ENCODE measurements at places on chromosomes 16 and 17. TPM values are rescaled to one million over a fixed set of nuclear protein-coding genes. Genes with fewer than 3 reads are reported as not detected.

- DNase-seq: no peak
These were observed 144.7 kb downstream of the CDK5R1 start for GRCh38 chr17:32631341-32632096.

DNA sequence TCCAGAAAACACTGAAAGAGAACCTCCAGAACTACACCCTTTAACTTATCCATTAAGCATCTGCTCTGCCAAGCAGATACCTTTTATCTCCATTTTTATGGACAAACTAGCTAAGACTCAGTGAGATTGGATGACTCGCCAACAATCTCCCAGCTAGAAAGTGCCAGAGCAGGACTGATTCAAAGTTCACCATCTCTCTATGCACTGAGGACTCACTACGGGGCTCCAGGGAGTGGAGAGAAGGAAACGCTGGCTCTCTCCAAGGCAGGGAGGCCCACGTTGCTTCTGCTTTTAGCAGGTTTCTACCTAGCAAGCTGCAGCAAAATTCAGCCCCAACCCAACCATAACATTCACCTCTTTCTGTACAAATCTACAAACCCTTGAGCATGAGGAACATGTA is 52.8 kb upstream of the ARHGAP44 start:
- DNase-seq: no peak

OTOP3 gene
- total RNA-seq: not detected

EMP2 gene
- 13.7 TPM for total RNA-seq

- DNase-seq: no peak
These were observed at the start of gene SDR42E2 for GRCh38 chr16:22161999-22162655. SDR42E2 (plus strand) TSS chr16:22162506; CDS start chr16:22165583, 3,077 bp downstream.

GRCh38 chr16:50494501-50495491 is 53.4 kb upstream of the NKD1 start:
- no peak for DNase-seq

TOP3A gene
- total RNA-seq: 35.3 TPM

DNA sequence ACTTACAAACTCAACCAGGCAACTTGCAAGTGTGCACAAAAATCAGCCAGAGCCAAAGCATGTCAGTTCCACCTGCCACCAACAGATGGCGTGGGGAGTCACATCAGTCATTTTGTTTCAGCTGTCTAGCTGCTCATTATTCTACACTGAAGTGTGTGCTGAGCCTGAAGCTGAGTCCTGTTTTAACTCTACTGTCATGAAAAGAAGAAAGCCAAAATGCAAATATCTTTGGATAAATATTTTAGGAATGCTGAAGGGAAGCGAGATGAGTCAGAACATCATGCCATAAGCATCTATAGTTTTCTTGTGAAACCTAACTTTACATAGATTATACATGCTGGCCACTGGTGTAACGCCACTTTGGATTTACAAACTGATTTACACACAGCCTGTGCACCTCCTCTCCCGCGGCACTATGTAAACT is 172.6 kb downstream of the CDK5R1 start:
- DNase-seq: peak; percentile 64

LYZL6 gene
- total RNA-seq: not detected

TERB1 gene
- 0.20 TPM for total RNA-seq

HSF4 gene
- 58.0 TPM for total RNA-seq

- DNase-seq: no peak
These were observed 1.8 kb upstream of the PCGF2 start for GRCh38 chr17:38750044-38750311.

CRYM gene
- total RNA-seq: not detected

GRCh38 chr17:4978726-4979125 is 8.7 kb downstream of the CAMTA2 start:
- DNase-seq: no peak

- peak; percentile 94 for DNase-seq
These were observed 44.8 kb downstream of the PITPNC1 start for GRCh38 chr17:67421869-67422273.

PRKCB gene
- total RNA-seq: 2.0 TPM

DNA sequence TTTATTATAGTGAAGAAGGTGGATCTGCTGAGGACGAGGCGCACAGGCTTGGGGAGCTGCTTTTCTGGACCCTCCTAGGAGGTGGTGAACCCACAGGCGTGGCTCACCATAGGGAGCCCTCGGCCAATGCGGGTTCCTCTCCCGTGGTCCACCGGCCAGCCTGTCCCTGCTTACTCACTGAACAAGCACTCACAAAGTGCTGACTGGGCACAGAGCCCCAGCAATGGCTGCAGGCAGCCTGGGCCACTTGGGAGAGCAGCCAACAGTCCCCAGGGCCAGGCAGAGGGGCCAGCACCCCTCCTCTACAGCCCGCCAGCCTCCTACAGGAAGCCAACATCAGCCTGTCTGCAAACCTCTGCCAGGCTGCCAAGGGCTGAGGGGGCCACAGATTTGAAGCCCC is 19.1 kb upstream of the NCBP3 start:
- no peak for DNase-seq

ARHGAP44 gene
- total RNA-seq: 2.5 TPM

CES3 gene
- total RNA-seq: 0.55 TPM

DNA sequence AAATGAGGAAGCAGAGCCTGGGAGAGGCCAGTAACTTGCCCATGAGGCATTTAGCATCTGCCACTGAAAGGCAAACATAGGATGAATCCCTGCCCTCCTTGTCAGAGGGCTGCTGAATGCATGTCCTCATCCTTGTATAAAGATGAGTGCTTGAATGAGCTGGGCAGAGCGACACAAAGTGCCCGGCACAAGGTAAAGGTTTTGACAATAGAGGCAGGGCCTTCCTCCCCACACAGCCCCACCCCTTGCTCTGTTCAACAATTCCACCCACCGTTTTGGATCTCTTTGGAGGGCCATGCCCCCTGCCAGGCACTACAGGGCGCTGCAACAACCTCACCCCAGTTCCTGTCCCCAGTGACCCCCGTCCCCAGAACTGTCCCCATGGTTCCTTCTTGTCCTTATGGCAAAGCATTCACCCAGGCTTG is 1.4 kb upstream of the KRT19 start:
- peak; percentile 93 for DNase-seq

DNA sequence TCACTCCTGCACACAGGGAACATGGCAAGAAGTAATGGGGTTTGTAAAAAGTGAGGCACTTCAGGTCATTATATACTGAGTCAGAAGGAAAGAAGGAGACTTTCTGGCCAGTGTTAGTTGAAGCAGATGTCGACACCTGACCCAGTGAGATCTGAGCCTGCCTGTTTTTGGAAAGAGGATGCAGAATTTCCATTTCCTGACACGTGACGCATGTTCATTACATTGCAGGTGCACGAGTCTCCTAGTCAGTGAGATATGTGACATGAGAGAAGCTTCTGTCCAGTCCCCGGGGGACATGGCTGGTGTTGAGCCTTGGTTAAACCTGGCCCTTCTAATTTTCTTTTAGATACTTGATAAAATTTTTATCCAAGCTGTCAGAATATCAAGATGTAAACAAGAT is 62.3 kb downstream of the ELAC2 start:
- DNase-seq: no peak

- DNase-seq: no peak
These were observed 18.2 kb downstream of the SCN4A start for GRCh38 chr17:63954402-63955063.

MSI2 gene
- total RNA-seq: 24.7 TPM

DNA sequence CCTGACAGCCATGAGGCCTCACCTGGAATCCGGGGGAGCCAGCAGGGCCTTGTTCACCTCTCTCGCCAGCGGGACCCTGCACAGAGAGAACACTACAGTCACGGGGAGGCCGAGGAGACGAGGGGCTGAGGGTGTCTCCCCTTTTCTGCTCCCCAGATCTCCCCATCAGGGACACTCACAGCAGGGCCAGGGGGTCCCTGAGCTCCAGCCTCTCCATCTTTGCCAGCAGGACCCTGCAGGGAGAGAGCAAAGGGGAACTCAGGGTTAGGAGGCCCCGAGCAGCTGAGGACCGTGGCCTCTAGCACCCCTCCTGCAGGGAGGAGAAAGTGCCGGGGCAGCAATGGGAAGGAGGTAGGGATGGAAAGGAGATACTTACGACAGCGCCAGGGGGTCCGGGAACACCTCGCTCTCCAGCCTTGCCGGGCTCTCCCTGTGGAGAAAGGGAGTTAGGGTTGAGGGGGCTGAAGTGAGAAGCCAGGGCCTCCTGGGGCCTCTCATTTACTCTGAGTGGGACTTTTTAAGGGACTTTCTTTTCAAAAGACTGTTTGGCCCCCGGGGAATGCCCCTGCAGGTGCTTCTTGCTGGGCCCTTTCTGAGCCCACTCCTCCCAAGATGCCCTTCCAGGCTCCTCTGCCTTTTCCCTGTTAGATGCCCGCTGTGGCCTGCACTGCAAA is 8.7 kb downstream of the COL1A1 start:
- DNase-seq: no peak

DNA sequence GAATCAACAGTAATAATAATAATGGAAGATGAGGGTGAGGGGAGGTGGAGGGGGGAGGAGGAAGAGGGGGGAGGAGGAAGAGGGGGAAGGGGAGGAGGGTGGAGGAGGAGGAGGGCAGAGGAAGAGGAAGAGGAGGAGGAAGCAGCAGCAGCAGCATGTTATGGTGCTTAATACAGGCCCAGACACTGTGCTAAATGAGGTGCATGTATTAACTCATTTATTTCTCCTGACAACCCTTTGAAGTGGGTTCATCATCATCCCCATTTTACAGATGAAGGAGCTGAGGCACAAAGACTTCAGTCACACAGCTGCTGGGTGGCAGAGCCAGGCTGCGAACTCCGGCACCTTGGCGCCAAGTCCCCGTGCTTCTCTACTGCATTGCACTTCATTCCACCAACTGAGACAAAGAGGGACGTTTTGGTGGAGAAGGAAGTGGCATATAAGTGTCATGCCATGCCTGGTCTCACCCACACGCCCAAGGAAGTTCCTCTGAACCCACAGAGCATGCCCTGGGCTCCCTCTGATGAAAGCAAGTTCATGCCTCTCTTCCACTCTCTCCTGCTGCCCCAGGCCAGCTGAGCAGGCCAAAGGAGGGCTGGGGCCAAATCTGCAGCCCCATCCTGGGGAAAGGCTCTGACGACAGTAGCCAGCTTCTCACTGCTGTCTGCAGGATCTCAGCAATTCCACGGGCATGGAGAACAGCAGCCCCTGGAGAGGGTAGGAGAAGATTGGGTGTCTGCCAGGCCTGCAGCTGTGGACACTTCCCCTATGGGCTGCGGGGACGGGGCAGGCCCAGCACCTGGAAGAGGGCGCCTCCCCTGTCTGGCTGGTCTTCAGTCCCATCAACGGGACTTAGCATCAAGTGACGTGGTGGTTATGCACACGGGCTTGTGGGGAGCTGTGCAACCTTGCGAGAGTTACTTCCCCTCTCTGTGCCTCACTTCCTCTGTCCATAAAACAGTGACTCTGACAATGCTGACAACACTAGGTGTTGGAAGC is 21.8 kb downstream of the XYLT1 start:
- peak; percentile 45 for DNase-seq

MYCBPAP gene
- total RNA-seq: 1.0 TPM

DNA sequence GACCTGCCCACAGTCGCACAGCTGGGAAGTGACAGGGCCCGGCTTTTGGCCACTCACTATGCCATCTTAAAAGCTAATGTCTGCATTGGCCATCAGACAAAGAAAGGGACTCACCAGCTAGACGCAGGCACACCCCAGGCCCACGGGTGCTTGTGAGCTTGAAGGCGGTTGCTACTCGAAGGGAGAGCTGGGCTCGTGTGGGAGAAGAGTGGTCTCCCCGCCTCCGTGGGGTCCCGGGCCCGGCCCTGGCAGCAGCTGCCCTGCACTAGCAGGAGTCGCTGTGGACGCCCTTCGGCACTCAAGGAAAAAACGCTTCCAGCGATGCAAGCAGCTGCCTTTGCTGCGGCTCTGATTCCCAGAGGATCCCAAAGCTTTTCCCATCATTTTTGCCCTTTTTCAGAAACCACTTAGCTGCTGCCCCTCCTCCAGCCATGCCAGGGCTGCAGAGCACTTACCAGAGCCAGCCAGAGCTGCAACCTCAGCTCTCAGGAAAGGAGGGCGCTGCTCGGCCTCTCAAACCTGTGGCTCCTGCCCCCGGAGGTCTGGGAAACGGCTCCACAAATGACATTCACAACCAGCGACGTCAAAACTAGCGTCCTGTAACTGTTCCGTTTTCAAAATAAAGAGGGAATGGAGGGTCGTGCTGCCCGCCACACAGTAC is 12.3 kb downstream of the TRPV1 start:
- no peak for DNase-seq

- no peak for DNase-seq
These were observed 106.3 kb downstream of the RPTOR start for GRCh38 chr17:80650751-80651518.

VAT1L gene
- not detected for total RNA-seq
